ENCODE measurements at places on chromosomes 16 and 17.
A peak's percentile ranks its signal among the peaks of the same experiment; 100 is the strongest.

GRCh38 chr16:82738699-82739098 is 111.9 kb downstream of the CDH13 start:
- no peak for DNase-seq

DNA sequence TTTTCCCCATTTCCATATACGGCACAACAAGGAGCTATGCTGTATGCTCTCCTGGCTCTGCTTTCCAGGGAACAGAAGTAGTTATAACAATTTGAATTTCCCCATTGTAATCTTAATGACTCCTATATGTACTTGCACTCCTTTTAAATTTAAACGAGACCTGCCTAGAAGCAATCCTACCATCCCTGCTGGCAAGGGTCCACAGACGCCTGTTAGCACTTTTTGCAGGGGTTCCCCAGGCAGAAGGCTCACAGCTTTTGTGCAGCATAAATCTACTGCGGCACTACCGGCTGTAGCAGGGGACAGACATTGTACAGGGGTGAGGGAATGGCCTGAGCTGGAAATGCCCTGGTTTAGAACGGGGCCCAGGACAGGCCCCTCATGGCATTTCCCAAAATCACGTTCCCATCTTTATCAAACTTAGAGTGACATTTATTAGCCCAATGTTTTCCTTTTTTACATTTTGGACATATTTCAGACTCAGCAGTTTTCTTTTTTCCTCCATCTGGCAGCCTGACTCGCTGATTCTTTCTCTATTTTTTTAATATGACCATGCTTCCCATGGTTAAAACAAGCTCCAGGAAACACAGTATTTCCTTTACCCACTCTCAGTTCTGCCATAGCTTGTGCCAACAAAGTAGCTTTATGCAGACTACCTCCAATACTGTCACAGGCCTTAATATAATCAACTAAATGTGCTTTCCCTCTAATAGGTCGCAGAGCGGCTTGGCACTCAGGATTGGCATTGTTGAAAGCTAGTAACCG is 35.4 kb upstream of the USP22 start:
- DNase-seq = no peak

DNA sequence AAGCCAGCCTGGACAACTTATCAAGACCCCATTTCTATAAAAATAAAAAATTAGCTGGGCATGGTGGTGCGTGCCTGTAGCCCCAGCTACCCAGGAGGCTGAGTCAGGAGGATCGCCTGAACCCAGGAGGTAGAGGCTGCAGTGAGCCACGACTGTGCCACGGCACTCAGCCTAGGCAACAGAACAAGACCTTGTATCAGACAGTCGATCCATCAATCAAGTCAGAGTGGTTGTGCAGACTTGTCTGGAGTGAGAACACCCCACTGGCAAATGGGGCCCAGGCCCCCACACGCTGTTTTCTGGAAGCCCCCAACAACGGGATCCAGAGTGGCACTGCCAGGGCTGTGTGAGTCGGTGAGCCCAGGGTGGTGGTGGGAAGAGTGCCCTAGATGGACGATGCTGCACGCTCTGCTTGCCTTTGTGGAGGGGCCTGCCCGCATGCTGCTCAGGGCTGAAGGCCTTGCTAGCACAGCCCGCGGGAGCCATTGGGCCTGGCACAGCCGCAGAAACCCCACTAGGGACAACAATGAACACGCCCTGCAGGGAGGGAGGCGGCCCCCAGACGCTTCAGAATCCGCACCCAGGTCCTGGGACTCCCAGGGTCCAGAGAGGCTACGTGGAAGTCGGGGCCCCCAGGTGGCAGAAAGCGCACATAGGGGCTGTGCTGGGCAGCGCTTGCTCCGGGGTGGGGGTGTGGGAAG is 80.1 kb upstream of the GNG13 start:
- DNase-seq = no peak

- DNase-seq = no peak
These were observed 172.2 kb downstream of the SEC14L1 start for GRCh38 chr17:77312786-77313599.

DNA sequence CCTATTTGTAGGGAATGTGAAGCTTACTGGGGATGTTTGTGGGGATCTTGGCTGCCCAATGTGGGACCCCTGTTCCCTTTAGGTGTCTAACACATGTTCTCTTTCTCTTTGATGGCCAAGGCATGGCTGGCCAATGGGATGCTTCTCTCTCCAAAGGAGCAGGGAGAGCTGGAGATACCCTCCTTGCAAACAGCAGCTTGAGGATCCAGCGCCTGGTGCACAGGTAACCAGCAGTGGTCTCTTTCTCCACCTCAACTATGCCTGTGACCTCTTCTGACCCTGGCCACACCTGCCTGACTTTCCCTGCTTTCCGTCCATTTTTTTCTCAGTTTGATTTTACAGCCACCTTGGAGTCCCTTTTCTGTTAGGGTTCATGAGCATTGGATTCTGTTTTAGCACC is 16.8 kb upstream of the NKD1 start:
- no peak for DNase-seq

DNA sequence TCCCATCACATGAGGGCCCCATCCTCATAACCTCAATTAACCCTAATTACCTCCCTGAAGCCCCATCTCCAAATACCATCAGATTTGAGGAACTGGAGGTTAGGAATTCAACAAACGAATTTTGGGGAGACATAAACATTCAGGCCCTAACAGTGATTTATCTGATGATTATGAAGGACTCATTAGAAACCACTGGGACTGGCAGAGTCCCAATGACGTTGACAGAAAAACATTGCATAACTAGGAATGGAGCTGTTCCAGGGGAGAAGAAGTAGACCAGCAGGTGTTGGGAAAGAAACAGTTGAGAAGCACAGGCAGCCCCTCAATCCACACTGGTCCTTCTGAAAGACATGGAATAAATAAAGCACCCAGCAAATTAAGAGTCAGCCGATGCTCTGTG is 282.0 kb downstream of the MAP2K4 start:
- no peak for DNase-seq

DNA sequence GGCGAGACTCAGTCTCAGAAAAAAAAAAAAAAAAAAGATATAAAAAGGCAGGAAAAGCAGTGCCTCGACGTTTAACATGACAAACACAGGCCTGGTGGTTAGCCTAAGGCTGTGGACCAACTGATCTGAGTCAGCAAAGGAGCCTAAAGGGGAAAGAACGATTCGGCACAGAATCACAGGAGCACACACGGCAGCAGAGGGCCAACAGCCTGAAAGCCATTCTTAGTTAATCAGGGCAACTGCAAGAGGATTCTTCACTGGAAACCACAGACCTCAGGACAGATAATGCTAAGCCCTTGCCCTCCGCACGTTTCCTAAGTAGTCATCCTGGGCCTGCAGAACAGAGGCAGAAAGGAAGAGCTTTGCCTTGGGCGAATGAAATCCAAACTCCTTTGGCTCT is 14.7 kb downstream of the TMEM11 start:
- no peak for DNase-seq

DNA sequence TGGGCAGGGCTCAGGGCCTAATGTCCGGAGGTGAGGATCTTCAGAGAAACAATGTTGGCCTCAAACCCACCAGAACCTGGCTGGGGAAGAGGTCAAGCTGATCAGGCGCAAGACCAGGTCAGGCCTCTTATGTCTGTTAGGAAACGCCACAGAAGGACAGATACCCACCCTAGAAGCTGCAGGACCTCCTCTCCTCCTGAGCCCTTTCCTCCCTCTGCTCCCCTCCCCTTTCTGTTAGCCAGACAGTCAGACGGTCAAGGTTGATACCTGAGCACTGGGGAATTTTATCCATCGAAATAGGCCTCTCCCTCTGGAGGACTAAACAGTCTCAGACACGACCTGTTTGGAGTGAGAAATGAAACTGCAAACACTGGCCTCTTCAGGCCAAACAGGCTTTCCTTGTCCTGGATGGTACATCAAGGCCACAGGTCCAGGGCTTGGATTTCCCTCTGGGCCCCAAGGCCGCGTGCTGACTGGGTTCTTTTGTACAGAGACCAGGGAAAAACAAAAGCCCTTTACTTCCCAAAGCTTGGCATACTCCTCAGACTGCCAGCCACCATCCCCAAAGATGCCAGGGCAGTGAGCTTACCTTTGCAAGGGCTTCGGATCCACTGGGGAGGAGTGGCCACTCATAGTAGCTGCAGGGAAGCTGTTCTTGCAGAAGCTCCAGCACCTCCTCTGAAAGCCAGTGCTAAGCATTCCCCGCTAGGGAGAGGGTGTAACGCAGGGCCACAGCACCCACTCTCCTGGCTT is 135.8 kb downstream of the CCDC182 start:
- no peak for DNase-seq

GRCh38 chr17:33615861-33616260 is 322.8 kb upstream of the ASIC2 start:
- no peak for DNase-seq

- DNase-seq = peak; percentile 69
These were observed 7.8 kb downstream of the NACA2 start for GRCh38 chr17:61583242-61583641.

DNA sequence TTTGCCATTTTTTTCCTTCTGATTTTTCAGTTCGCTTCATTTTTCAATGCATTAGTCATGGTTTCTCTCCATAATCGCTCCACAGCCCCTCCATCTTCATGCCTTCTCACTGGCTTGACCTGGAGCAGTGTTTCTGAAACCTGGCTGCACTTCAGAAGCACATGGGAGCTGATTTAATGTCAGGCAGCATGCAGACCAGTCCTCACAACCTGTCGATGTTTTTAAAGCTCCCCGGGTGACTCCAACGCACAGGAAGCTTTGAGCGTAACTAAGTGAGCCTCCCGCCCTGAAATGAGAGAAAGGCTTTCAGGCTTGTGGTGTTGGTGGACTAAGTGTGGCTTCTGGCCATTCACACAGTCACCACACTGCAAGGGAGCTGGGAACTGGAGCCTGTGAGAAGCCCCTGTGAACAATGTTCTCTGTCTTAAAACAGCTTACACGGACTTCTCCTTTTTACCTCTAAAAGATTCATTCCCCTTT is 16.8 kb upstream of the DRG2 start:
- DNase-seq = no peak

GRCh38 chr17:57612202-57613071 is 132.7 kb downstream of the CCDC182 start:
- DNase-seq = peak; percentile 58

- no peak for DNase-seq
These were observed 90.2 kb downstream of the SMG6 start for GRCh38 chr17:2213291-2213960.

GRCh38 chr17:27224526-27225315 is 69.2 kb upstream of the WSB1 start:
- DNase-seq = no peak

DNA sequence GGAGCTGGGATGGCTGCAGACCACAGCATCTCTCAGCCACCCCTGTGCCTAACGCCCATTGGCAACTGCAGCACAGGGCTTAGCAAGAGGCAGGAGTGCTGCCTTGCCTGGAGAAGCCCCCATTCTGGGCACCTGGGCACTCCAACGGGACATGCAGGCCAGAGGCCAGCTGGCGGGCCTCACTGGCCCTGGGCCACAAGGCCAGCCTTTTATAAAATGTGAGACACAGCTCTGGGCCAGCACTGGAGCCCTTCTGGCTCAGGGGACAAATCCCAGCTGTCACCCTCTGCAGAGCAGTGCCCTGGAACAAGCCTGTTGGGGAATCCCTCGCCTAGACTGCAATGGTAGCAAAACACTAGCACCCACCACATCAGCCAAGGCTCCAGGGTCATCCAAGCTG is 171.8 kb downstream of the WSCD1 start:
- no peak for DNase-seq

- no peak for DNase-seq
These were observed 47.1 kb downstream of the ABAT start for GRCh38 chr16:8721336-8722024.

DNA sequence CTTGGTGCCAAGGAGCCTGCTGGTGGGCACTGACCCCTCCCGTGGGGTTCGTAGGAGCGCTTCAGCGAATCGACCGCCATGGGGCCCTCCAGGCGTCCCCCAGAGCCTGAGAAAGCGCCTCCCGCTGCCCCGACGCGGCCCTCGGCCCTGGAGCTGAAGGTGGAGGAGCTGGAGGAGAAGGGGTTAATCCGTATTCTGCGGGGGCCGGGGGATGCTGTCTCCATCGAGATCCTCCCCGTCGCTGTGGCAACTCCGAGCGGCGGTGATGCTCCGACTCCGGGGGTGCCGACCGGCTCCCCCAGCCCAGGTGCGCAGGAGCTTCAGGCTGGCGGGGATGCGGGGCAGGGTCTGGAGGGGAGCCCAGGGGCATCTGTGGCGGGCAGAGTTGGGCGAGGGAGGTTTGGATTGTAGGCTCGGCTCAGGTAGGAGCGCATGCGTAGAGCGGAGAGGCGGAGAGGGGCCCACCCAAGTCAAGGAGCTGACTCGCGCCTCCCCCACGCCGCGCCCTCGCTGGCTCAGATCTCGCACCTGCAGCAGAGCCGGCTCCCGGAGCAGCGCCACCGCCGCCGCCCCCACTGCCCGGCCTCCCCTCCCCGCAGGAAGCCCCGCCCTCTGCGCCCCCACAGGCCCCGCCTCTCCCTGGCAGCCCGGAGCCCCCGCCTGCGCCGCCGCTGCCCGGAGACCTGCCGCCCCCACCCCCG is 19.8 kb downstream of the FMNL1 start:
- DNase-seq = no peak

DNA sequence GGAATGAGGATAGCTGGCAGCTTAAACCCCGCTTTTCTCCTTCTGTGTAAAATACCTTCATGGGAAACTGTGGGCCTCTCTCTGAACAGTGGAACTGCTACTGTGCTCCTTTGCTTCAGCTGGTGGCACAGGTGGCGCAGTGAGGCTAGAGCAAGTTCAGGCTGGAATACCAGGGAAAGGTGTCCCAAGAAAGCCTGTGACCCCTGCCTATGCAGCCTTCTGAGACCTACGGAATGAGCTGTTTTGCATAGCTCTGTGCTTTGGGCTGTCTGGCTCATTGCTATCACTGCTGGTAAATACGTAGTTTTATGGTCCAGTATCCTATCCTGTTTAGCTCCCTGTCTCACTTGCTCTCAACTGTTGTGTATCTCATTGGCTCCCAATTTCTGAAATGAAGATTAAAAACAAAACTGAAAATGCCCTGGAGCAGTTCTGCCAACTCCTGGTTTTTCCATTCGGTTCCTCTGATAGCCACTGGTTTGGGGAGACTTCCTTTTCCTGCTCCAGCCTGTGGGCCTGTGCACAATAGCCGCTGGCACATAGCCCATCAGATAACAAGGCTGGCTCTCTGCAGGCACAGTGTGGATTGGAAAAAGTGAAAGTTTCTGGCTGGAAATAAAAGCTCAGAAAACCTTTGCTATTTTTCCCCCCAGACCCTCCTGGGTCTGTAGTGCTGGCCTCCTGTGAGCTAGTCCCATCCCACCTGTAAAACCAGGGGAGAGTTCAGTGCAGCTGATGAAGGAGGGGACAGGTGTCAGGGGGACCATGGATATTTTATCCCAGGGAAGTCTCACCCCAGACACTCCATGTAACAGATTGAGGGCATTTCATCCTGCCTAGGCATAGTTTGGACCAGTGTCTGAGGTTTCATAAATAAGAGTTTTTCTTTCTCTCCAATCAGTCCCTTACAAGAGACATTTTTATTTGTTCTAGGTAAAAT is 24.0 kb downstream of the LIMD2 start:
- no peak for DNase-seq
